ENCODE measurements at places on chromosomes 16 and 17.

DNA sequence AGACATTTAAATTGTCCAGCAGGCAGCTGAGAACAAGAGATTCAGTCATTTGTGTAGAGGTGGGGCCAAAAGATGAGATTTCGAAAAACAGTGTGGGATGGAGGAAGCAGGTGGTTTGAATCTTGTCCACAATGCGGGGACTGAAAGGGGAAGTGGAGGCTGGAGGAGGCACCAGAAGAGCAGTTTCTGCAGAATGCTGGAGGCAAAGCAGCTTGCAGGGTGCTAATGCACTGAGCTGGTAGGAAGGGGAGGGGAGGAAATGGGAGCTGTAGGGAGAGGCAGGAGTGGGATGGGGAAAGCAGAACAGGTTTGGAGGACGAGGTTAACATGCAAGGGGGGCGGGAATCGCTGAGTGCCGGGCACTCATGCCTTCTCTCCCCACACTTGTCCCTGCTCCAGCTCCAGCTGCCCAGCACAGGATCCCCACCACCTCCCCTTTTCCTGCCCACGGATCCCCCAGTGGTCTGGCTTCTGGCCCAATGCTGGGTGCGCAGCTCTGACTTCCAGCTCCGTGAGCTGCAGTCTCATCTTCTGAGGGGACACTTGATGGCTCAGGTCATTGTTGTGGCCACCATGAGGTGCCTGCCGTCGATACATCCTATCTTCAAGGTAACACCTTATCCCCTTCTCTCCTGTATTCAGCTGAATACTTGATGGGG is 9.4 kb downstream of the C17orf100 start:
- DNase-seq: no peak

DNA sequence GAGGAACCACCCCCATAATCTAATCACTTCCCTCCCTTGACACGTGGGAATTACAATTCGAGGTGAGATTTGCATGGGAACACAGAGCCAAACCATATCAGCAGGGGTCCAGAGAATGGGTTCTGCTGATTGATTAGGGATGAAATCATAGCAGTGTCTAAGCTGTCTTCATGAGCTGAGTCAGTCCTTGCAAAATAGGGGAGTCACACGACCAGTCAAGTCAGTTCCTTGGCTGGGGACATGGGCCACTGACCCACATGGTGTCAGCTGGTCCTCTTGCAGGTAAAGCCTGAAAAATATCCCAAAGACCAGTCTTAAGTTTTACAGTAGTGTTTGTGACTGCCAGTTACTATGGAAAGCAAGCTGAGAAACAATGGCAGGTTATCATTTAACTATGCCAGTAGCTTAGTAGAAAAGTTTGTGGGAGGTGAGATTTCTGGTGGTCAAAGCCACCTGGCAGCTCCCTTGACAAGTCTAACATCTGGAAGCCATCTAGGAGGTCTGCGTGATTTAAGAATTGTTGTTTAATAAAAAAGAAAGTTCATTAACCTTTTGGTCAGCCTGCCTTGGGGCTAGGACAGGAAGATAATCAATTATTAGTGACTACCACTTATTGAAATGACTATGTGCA is 15.7 kb upstream of the ATF7IP2 start:
- DNase-seq: no peak

DNA sequence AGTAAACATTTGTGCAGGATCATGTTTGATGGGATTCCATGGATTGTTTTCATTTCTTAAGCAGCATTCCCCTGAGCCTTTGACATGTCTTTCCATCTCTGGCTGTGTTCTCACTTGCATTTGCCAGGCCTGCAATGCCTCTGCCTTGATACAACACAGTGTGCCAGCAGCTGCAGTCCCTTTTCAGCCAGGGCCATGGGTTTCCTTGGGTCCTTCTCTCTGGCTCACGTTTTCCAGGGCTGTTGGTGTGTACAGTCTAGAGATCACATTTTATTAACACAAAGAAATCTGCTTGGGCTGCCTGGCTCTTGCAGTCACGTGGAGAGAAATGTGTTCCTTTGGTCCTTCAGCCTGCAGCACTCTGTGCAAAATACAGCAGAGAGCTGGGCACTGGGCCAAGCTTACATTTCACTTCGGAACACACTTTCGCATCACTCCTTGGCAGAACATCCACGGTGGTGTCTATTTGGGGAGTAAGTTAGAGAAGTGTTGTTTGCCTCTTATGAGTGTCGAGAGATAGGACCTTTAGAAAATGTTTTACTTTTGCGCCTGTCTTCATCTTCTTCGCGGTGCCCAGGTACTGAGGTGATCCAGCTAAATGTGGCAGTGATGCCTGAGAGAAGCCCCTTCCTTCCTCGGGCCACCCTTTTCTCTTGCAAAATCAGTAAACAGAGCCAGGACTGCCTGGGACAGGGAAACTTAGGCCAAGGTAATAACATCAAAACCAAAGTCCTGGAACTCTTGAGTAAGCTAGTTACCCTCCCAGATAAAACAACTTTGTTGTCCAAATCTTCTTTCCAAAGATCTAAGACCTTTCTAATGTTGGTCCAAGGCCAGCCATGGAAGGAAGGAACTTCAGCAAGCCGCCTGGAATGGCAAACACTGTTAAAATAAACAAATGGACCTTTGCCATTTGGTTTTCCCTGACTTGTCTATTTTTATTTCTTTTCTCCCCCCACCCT is 20.9 kb downstream of the HLF start:
- no peak for DNase-seq

DNA sequence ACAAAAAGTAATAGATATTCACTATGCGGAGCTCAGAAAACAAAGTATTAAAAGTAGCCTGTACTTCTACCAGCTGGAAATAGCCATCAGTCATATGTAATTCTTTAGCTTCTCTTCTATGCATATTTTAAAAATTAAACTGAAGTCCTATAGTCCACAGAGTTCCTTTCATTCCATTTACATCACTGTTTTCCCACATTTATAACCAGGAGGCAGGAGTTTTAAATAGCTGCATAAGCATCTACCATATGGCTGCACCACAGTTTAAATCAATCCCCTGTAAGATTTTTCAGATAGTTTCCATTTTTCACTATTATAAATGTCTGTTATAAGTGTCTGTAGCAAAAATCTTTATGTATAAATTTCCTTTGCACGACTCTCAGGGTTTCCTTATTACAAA is 45.1 kb downstream of the ZFHX3 start:
- DNase-seq: no peak

DNA sequence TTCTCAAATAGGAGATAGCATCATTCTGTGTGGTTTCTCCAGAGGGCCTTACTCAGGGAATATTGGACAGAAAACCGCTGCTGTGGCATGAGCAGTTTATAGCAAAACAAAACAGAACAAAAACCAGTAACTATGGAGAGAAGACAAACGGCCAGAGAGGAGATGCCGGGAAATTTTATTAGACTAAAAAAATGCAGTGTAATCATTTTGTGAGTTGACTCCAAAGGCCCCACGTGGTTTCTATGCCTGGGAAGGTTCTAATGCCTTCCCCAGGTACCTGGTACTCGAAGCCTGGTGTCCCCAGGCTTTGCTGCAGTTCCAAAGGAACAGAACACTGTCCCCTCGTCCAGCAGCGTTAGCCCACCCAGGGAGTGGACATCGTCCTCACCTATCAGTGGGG is 12.9 kb upstream of the CACNG5 start:
- DNase-seq: no peak

- no peak for DNase-seq
Observed at GRCh38 chr17:47674499-47674898, 19.5 kb upstream of the TBKBP1 start.

DNA sequence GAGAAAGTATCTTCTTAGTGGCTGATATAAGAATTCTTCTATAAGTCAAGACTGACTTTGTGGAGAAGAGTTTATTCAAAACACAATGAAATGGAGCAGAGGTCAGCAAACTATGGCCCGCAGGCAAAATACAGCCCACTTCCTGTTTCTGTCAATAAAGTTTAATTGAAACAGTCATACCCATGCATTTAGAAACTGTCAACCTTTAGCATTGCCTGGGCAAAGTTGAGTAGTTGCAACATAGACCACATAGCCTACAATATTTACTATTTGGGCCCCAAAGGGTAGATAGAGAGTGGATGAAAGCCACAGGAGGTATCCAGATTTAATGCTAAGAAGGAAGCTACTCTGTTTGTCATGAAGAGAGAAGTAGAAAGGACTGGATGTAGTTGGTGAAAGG is 38.0 kb downstream of the ACSM2B start:
- DNase-seq: no peak

- DNase-seq: no peak
Observed at GRCh38 chr17:44197980-44198720, 1.5 kb downstream of the ATXN7L3 start.

- no peak for DNase-seq
Observed at GRCh38 chr17:50642071-50642721, 7.5 kb downstream of the ABCC3 start.

DNA sequence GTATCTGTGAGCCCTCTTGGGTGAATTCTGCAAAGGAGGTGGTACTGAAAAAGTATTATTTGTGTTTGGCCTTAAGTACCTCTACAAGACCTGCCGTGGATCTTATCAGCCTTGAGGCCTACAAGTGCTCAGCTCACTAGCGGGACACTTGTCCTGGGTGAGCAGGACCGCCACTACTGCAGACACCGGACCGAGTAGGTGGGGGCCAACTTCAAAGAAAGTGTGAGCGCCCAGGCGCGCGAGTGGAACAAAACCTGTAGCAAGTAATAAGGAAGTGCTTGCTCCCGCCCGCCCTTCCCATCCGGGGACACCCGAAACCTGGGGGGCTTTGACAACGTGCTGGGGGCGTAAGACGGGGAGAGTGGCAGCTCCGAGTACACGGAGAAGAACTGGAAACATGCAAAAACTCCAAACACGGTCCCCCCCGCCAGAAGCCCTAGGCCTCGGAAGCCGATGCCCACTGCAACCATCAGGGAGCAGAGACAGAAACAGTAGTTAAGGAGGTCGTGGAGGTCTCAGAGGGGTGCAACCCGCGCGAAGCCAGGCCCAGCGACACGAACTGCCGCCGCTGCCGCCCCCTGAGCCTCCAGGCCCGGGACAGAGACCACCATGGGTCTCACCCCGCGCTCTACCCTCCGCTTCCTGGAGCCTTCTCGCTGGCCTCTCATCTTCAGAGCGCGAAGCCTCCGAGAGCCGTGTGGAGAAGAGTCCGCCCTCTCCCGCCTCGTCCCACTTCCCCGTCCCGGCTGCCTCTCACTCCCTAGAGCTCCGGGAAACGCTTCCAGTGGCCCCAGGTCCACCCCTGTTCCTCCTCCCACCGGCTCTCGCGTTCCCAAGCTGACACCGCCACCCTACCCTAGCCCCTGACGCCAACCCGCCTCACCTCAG is 537 bp downstream of the CNOT1 start:
- peak; percentile 21 for DNase-seq

- no peak for DNase-seq
Observed at GRCh38 chr17:52032454-52032853, 126.1 kb downstream of the CA10 start.

DNA sequence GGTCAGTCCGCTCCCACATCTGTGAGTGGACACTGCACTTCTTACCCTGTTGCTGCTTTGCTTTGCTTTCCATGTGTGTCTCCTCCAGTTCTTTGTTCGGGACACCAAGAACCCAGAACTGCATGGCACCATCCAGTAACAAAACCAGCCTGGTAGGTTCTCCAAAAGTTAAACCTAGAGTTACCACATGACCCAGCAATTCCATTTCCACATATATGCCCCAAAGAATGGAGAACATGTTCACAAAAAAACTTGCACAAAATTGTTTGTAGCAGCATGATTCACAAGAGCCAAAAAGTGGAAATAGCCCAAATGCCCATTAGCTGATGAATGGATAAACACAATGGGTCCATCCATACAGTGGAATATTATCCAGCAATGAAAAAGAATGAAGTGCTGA is 10.3 kb upstream of the CCL22 start:
- DNase-seq: no peak

GRCh38 chr16:28106467-28107215 is 43.1 kb upstream of the GSG1L start:
- DNase-seq: no peak

DNA sequence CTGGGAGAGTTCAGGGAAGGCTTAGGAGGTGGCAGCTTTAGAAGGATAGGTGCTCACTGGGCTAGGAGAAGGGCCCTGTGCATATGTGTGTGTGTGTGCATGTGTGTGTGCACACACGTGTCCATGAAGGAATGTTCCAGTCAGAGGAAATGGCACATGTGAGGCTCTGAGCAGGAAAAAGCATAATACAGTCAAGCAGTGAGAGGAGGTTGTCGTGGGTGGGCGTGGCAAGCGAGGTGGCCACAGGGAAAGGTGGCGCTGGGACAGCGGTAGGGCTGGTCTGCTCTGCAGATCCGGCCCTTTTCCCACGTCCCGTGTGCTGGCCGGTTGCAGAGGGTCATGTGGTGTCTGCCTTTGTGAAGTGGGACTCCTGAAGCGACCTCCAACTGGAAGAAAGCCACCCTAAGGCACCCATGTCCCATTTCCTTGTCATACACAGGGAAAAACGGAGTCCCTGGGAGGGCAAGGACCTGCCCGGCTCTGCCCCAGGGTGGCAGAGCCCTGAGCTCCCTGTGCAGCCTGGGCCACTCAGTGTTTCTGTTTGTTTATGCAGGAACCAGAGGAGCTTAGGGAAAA is 40.1 kb downstream of the NT5M start:
- DNase-seq: no peak

- no peak for DNase-seq
Observed at GRCh38 chr16:84308120-84308519, 13.4 kb downstream of the WFDC1 start.

- DNase-seq: no peak
Observed at GRCh38 chr17:17352836-17353624, 49.9 kb downstream of the NT5M start.

GRCh38 chr17:56675876-56676660 is 82.6 kb downstream of the NOG start:
- no peak for DNase-seq

DNA sequence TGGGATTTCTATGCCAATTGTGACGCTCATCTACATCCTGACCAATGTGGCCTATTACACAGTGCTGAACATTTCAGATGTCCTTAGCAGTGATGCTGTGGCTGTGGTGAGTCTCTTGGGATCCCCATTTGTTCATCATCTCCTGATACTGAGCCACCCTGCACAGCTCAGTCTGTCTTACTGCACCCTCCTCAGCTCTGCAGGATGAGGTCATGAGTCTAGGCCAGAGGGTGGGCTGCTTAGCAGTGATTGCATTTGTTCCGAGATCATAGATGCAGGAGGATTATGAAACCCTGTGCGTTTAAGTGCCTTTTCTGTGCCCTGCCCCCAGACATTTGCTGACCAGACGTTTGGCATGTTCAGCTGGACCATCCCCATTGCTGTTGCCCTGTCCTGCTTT is 19.5 kb downstream of the SLC7A6OS start:
- no peak for DNase-seq

GRCh38 chr17:21285164-21286065 is 904 bp downstream of the MAP2K3 start:
- DNase-seq: no peak

DNA sequence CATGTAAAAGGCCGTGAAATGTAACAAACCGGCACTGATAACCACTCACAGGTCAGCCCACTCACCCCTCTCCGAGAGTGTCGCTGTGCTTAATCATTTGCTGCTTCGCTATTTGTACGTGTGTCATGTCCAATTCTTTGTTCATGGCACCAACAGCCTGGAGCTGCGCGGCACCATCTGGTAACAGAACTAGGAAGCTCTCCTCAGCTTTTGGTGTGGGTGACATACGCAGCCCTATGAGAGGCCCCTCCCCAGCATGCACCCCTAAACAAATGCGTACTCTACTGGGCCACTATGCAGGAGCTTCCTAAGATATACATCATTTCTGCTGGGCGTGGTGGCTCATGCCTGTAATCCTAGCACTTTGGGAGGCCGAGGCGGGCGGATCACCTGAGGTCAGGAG is 2.3 kb upstream of the PECAM1 start:
- no peak for DNase-seq

GRCh38 chr17:12512694-12513355 is 152.9 kb upstream of the MYOCD start:
- no peak for DNase-seq

- no peak for DNase-seq
Observed at GRCh38 chr16:80034469-80034826, 433.9 kb upstream of the MAF start.
